ENCODE measurements at places on chromosomes 4 and X. TPM values are rescaled to one million over a fixed set of nuclear protein-coding genes. Genes with fewer than 3 reads are reported as not detected.

Gene IL21
- polyA plus RNA-seq, result not detected

Gene ARHGAP4
- polyA plus RNA-seq, result 25.0 TPM

Gene GAGE1
- not detected for polyA plus RNA-seq

Gene DUX4
- polyA plus RNA-seq, result 0.98 TPM

DNA sequence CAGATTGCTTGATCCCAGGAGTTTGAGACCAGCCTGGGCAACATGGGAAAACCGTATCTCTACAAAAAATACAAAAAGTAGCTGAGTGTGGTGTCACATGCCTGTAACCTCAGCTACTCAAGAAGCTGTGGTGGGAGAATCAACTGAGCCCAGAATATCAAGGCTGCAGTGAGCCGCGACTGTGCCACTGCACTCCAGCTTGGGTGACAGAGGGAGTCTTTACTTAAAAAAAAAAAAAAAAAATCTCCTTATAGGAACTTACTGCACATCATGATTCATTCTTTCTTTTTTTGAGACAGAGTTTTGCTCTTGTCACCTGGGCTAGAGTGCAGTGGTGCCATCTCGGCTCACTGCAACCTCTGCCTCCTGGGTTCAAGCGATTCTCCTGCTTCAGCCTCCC lies 24.3 kb downstream of the UPF3B start:
- DNase-seq, result no peak
